ENCODE measurements at places on chromosomes 6 and 20.
A peak's percentile ranks its signal among the peaks of the same experiment; 100 is the strongest.

DNA sequence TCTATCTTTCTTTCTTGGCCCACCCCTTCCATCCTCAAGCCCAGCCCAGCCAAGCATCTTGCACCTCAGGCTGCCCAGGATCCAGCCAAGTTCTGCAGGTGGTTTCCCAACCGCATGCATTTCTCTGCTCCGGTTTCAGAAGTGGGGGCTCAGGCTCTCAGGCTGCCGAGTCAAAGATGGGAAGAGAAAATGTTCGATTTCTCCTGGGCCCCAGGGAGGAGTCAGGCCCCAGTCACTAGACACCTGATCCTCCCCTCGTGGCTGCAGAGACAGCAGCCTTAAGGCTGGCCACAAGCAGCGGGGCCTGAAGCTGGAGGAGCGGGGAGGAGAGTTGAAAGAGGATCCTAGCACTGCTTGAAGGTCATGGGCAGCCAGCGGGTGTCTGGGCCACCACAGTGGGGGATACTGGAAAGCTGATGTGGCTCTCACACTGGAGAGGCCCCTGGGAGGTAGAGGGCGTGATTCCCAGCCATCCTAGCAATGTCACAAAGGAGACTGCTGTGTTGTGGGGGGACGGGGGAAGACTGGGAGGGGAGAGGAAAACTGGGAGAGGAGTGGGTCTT is 42.2 kb upstream of the ZFAND3 start:
- no peak for DNase-seq

DNA sequence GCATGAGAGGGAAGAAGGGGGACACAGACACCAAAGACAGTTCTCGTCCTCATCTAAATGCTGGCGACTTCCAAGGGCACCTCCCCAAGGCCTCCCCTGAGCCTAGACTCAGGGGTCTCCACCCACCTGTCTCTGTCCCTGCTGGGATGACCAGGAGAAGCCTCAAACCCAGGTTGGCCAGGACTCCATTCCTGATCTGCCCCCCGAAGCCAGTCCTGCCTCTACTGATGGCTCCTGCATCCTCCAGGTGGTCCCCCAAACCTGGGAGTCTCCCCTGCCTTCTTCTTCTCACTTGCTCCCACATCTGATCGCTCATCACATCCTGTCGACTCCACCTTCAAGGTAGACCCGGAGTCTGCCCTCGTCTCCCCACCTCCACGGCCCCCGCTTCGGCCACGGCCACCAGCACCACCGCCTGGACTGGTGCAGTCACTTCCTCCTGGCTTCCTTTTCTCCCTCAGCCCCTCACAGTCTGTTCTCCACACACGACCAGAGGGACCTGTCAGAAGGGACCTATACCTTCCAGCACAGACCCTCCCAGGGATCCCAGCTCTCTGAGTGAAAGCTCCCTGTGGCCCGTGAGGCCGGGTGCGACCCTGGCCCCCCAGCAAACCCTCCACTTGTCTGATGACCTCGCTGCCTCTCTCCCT is 92.1 kb downstream of the CEBPB start:
- no peak for DNase-seq

GRCh38 chr20:15618912-15619311 is 954.3 kb downstream of the KIF16B start:
- DNase-seq: no peak

DNA sequence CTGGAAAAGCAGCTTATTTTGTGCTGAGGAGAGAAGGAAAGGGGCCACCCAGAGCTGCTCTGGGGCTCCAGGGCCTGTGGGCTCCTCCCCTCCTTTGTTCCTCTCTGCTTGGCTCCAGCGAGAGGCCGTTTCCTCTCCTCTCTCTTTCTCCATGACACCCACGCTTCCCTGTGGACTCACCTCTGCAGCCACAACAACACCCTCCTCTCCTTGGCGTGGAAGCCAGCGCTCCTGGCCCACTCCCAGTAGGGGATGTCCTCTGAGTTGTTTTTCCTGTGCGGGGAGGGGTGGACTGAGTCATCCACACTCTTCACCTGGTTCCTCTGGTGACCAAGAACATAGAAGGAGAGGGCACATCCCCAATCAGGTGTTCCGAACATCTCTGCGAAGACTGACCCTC is 4.9 kb upstream of the CDSN start:
- no peak for DNase-seq

GRCh38 chr6:111175109-111175508 is 87.8 kb downstream of the SLC16A10 start:
- DNase-seq: no peak

DNA sequence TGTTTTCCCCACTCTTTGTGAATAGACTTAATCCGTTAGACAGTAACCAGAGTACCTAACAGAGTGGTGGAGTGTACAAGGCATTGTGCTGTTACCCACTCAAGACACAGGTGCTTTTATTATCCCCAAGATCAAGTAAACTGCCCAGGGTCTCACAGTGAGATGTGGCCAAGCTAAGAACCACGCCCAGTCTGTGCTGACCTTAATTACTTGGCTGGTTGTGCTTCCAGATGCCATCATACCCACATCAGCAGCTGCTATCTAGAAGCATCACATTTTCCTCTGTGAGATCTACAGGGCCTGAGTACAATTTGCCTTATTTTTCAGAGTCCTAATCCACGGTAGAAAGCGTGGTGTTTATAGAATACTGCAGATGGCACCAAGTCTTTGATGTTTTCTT is 70.3 kb downstream of the GFRA4 start:
- no peak for DNase-seq

DNA sequence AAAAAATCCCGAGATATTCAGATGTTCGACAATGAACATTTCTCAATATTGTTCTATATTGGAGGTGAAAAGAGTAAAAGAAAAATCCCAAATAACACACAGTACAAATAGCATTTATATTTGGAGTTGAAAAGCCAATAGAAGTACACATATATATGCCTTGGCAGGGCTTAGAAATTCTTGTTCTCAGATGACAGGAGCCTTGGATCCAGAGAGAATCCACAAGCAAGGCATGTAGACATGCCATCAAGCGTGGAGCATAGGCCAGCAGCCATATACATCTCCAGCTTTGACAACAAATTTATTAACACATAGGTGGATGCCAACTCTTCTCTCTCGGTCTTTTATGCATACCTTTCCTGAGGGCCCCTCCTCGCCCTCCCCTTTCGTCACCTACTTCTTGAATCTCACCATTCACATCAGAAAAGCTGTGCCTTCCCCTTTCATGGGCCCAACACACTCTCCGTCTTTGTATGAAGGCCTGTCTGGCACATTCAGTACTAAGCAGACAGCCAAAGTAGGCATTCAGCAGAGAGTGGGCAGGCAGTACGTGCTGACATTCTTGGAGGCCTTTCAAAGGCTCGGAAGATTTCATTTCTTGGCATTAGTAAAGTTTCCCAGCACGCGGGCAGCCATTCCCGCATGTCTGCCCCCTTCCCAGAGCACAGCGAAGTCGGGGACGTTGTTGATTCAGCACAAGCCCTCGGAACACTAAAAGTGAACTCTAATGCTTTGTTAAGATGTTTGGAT is 18.2 kb downstream of the NEDD9 start:
- DNase-seq: no peak

DNA sequence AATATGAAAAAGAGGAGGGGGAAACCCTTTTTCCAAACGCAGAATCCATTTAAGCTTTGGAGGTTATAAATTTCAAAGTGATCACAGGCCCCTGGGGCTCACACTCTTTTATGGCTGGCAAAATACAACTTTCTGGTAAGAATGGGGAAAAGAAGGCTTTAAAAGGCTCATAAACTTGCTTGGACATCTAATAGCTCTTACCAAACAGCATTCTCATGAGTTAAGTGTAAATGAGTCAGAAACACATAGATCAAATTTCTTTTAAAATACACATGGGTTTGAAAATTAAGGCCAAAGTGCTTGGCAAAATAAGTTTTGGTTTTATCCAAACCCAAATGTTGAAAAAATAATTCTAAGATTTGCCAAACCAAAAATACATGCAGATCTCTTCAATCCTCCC is 154.6 kb downstream of the SOBP start:
- no peak for DNase-seq

DNA sequence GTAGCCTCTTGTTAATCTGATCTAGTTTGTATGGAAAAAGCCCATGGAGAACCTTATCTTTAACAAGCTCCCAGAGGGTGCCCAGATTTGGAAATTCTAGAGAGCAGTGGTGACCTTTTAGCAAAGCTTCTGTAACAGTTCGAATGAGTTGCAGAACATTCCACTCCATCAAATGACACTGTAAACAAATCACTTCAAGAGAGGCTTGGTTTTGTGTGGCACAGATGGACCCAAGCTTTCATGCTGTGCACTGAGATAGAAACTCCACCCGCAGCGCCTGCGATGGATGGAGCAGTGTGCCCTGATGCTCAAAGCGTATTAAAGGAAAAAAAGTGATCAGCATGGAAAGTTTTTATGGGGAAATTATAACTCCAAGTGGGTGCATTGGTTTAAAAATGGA is 55.1 kb upstream of the ISM1 start:
- peak; percentile 61 for DNase-seq

DNA sequence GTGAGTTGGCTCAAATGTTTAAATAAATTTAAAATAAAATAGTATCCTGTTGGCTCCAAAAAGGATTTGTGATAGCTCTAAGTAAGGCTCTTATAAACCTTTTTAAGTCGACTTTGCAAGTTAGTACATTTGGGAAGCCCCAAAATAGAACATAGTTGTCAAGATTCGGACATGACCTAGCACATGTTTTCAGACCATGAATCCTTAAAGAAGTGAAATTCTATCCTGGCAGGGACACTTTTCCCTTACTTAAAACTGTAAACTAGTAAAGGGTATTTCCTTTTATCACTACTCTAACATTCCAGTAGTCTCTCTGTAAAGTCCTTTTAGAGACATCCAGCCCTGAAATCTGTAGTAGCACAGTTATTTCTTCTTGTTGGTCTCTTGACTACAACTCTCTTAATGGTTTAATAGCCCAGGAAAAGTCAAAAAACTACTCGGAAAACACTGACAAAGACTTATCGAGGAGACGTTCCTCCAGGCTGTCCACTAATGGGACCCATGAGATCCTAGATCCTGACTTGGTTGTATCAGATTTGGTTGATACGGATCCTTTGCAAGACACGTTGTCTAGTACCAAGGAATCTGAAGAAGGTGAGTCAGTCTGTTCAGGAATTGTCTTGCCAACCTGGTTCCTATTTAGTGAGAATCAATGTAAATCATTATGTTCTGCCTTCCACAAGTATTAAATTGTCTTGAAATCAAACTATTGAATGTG is 83.6 kb downstream of the SCAND1 start:
- no peak for DNase-seq

GRCh38 chr6:62516291-62517141 is 230.5 kb upstream of the KHDRBS2 start:
- no peak for DNase-seq

DNA sequence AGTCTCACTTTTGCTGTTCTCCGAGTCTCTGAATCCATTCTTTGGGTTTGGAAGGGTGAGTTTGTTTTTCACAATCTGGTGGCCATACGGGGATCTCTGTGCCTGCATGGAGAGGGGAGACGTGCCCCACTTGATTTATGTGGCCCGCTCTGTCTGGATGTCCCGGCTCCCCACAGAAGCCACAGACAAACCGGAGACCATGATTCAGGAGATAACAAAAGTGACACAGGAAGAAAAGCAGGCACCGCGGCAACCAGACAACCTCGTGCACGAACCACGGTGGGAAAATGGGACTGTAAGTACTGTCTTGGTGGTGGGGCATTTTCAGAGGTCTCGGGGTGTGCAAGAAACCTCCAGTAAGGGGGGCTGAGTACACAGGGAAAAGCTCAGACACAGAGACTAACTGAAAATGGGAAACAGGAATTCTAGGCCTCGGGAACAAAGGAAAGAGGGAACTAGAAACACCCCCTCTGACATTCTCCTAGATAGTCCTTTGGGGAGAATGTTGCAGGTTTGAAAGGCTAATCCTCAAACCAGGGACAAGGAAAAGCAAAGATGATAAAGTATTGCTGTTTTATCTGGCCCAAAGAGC is 22.1 kb upstream of the ZNF318 start:
- no peak for DNase-seq

- DNase-seq: no peak
Measured at GRCh38 chr6:39062014-39062740, 13.6 kb downstream of the GLP1R start.

DNA sequence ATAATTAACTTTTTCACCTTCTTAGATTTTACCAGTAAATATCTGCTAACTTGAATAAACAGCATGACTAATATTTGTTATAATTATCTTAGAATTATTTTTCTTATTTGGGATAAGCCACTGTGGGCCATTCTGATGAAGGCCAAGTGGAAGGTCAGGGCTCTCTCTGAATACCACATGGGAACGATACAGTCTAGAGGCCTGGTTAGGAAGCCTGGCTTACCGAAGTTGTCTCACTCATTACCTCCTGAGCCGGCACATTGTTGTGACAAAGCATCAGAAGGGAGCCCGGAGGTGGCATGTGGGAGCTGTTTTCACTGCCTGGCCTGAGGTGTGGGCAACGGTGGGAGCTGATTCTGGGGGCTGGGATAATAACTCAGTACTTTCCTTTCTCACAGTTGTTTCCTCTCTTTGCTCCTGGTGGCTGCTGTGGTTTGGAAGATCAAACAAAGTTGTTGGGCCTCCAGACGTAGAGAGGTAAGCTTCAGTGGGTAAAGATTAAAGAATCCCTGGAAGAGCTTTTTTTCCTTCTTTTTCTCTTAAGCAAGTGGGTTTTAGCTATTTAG is 29.2 kb downstream of the GFRA4 start:
- no peak for DNase-seq

Measured in NCI-H345 (cell line).